ENCODE measurements at places on chromosomes 1 and 21.

DNA sequence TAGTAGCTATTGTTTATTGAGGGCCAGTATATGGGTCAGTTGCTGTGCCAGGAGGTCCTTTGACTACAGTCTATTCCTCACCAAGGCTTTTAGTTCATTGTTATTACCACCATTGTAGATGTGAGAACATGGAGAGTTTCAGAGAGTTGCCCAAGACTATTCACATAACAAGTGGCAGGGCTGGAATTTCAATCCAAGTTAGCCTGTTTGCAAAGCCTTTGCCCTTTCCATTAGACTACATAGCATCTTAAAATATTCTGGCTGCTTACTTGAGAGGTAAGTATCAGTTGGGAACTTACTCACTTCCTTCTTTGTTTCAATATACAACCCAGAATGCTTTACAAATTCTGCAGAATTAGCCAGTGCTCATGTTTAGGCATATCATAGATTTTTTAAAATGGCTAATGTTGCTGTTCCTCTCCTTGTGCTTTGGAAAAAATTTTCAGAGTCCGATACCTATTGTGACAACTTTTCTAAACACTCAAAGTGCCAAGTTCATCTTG lies 141.2 kb downstream of the FGGY start:
- H3K4me3 ChIP-seq, result no peak overlapping the region
- H3K27ac ChIP-seq, result no peak overlapping the region
- H3K27me3 ChIP-seq, result no peaks in the 10 kb centered on the region
- no peaks in the 10 kb centered on the region for H3K4me1 ChIP-seq

DNA sequence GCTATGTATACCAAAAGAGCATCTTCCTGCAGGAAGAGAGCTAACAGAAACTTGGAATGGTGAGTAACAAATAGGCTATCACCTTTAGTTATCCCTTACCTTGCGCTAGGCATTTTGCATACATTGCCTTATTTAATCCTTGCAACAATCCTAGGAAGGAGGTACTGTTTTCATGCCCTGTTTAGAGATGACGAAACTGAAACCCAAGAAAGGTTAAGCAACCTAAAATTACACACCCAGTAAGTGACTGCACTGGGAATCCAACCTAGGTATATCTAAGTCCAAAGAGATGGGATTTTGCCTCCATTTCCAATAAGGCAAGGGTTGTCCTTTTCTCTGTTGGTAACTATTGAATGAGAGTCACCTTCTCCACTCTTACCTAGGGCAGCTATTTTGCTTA lies 144.5 kb downstream of the TM2D1 start:
- H3K4me3 ChIP-seq, result no peak overlapping the region
- DNase-seq, result no peak
- no peaks in the 10 kb centered on the region for H3K36me3 ChIP-seq
- no peaks in the 10 kb centered on the region for H3K27me3 ChIP-seq

- no peak for DNase-seq
- no peaks in the 10 kb centered on the region for H3K27me3 ChIP-seq
- H3K4me3 ChIP-seq, result no peak overlapping the region
- H3K36me3 ChIP-seq, result peaks cover 2% of the 10 kb centered on the region
- H3K27ac ChIP-seq, result no peak overlapping the region
Observed at GRCh38 chr1:212777151-212777550, 14.4 kb downstream of the NSL1 start.

DNA sequence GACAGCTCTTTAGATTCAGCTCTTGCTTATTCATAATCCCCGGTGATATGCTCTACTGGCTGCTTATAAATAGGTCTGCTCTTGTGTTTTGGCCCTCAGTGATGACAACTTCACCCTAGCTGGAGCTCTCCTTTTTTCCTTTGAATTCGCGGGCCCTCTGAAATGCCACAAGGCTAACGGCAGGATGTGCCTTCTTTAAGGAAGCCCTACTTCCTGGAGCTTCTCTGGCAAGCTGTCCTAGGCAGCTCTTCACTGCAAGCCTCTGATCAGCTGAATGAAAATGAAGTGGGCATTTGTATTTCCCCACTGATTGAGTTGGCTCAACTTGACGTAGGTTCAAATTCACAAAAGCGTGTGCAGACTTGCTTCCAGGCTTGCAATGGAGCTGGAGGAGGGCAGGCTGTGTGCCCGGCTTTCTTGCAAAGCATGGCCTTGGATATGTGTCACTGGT lies 22.2 kb downstream of the SGIP1 start:
- H3K4me3 ChIP-seq, result no peak overlapping the region
- no peaks in the 10 kb centered on the region for H3K27me3 ChIP-seq
- H3K27ac ChIP-seq, result no peak overlapping the region
- H3K4me1 ChIP-seq, result peaks cover 23% of the 10 kb centered on the region
- no peak for DNase-seq
- H3K36me3 ChIP-seq, result no peaks in the 10 kb centered on the region

DNA sequence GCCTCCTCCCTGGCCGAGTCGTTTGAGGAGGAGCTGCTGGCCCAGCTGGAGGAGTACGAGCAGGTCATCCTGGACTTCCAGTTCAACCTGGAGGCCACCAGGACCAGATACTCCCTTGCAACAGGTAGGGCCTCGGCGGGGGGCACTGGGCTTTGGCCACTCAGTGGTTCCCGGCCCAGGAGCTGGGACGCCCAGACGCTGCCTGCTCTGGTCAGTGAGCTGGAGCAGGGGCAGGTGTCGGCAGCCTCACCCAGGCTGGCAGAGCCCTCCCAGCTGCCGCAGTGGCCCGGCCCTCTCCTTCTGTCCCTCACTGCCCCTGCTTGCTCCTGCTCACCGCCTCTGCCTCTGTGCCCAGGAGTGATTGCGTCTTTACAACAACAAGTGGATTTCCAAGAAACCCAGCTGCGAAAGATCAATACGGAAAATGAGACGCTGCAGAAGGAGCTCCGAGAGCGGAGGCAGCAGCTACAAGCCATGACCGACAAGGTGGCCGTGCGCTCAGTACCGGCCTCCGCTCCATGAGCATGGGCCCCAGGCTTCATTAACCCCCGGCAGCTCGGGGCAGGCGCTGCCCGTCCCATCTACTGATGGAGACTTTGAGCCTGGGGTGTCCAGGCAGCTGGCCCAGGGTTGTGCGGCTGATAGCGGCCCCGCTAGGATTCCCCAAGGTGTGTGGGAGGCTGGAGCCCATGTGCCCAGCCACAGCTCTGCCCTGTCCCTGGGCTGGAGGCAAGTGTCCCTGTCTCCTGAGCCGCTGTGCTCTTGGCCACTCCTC lies 9.0 kb upstream of the SMIM1 start:
- H3K4me1 ChIP-seq, result no peaks in the 10 kb centered on the region
- H3K27ac ChIP-seq, result no peak overlapping the region
- no peaks in the 10 kb centered on the region for H3K27me3 ChIP-seq
- H3K36me3 ChIP-seq, result no peaks in the 10 kb centered on the region

Data from fibroblast of lung (primary cell).